ENCODE measurements at places on chromosomes 7 and 10.

- no peak for DNase-seq
Measured at GRCh38 chr7:99455874-99456273, 10.1 kb downstream of the ATP5MF start.

DNA sequence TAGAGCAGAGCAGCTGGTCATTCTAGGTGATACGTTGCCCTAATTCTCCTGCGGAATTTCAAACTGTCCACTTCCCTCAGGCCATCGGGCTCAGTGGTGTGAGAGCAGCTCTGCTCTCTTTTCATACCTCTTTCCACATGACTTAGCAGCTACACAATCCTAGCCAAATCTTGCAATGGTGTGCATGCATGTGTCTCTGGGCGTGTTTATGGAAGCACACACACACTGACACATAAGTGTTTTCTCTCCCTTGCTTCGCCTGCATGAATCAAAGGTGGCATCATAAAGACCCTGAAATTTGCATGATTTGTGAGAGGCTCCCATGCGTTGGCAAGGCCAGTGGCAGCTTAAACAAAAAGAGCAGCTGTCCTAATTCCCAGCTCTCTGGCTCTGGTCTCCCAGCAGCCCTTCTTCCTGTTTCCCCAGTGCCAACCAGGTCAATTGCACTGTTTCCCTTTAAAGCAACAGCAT, 1189.5 kb downstream of the GATA3 start:
- no peak for DNase-seq

DNA sequence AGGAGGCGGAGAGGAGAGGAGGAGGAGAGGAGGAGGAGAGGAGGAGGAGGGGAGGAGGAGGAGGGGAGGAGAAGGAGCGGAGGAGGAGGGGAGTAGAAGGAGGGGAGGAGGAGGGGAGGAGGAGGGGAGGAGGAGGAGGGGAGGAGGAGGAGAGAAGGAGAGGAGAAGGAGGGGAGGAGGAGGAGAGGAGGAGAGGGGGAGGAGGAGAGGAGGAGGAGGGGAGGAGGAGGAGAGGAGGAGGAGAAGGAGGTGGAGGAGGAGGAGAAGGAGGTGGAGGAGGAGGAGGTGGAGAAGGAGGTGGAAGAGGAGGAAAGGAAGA, 15.5 kb upstream of the CRCP start:
- no peak for DNase-seq

DNA sequence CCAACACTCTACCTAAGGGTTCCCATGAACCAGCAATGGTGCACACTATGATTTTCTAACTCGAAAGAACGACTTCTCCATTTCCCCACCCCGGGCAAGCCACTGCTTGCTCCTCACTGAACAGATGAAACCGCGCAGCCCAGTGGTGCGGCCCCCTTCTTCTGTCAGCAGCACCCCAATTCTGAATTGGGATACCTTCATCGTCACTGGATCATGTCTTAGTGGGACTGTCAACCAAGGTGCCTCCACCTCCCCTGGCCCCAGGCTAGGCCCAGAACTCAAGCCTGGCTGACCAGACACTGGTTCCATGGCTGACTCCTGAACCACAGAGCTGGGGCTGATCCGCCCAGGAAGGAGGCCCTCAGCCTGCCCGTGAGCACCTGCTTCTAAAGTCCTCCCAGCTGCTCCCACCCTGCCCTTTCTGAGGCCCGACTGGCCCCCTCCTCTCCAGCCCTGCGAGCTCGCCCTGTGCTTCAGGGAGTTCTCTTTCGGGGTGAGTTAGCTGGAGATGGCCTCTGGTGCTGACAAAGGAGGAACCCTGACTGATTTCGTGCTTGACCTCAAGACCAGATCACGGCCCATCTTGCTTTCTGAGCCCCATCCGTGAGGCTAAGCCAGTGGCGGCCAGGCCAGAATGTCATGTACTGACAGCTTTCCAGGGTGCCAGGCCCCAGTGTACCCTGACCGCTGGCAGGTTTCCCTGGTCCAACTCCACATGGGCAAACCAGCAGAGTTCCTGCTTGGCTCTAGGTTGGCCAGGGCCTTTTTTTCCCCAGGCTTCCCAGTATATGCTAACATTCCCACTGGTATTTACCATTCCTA, 44.5 kb downstream of the FAM53B start:
- no peak for DNase-seq

- no peak for DNase-seq
Measured at GRCh38 chr10:69243817-69244216, 23.7 kb downstream of the HKDC1 start.

DNA sequence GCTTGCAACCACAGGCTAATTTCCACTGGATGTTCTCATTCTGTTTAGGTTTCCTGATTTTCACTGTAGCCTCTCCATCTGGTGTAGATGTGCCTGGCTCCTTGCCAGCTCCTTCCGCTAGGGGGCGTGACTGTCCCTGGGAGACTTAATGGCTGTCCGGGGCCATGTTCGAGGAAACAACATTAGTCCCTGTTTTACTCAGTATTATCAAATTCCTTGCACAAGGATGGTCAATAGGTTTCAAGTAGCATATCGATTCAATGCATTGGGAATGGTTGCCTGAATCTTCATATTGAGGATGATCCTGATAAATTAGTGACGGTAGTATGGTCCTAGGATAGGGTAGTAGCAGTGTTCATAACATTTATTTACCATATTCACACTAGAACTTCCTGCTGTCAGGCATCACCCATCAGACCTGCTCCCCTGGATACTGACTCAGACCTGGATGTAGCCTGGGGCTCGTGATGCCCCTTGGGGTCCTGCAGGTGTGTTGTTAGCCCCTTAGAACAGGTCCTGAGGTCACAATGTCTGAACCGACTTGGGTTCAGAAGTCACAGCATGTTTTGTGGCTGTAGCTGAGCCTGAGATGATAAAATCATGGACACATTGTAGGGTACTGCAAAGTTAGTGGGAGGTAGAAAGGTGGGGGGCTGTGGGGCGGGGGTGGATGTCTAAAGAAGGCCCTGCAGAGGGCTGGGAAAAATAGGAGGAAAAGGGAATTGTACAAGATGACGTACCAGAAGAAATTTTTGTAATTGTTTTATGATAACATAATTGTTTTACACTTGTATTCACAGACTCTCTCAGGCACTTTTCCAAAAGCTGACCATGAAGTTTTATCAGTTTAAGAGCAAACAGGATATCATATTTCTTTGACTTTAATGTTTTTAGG, 8.9 kb upstream of the EXOC6 start:
- no peak for DNase-seq

DNA sequence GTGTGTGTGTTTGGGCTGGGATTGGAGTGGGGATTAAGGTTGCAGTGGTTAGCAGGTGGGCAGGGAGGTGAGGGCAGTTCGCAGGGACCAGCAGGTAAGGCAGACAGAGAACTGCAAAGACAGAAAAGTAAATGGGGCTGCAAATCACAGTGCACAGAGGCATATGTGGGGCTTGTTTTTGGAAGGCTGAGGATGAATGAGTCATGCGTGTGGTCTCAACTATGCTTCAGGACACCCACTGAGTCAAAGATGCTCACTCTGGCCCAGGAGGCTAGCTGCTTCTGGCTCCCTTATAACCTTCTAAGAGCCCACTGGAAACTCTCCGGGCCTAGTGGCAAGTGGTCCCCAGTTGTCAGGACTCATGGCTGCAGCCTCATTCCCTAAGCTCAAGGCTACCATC, 118.2 kb downstream of the ZNF248 start:
- DNase-seq, result no peak

GRCh38 chr7:120729245-120729644, 128.7 kb downstream of the TSPAN12 start:
- DNase-seq, result no peak

GRCh38 chr7:16034353-16034752, 347.9 kb upstream of the MEOX2 start:
- no peak for DNase-seq

DNA sequence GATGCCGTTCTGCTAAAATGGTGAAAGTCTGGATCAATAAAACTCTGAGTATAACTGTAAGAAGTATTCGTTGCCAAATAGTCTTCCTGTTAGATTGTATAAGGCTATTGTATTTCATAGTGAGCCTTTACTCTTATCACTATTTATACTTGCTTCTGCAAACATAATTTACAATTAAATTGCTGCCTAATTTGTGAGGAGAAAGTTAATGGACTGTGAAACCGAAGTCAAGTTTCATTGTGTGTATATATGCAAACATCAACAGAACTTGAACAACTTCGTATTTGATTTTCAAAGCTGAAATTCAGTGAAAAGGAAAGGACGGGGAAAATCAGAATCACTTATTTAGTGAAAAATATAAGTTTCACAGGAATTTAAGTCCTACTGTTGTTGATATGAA, 135.9 kb upstream of the CCDC6 start:
- DNase-seq, result no peak

GRCh38 chr7:23458044-23458443, 12.2 kb downstream of the IGF2BP3 start:
- DNase-seq, result no peak

GRCh38 chr10:79983286-79983909, 34.5 kb upstream of the SFTPD start:
- no peak for DNase-seq

GRCh38 chr7:36598054-36598674, 126.1 kb downstream of the AOAH start:
- DNase-seq, result no peak

- DNase-seq, result no peak
Measured at GRCh38 chr7:48887500-48887899, 36.8 kb upstream of the CDC14C start.

- no peak for DNase-seq
Measured at GRCh38 chr10:2994221-2994961, 73.0 kb upstream of the PFKP start.

- no peak for DNase-seq
Measured at GRCh38 chr7:69739190-69739589, 140.9 kb downstream of the AUTS2 start.

GRCh38 chr7:27185854-27186667, 1.0 kb upstream of the HOXA11 start:
- DNase-seq, result no peak

DNA sequence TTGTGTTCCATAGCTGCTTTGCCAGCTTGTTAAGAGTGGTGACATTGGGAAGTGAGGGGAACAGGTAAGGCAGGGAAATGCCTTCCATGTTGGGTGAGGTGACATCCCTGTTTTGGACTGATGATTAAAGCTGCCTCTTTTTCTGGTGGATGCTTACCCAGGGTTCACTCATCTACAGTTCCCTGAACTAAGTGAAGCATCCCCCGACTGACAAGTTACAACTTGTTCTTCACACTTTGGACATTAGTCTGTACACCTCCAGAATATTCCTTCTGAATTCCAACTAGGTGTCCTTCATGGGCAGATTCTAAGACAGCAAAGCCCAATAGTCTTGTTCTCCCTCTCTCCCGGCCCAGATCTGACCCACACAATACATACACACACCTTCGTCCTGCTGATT, 63.4 kb downstream of the HDAC9 start:
- DNase-seq, result no peak

- no peak for DNase-seq
Measured at GRCh38 chr10:9149134-9149533, 1094.6 kb downstream of the GATA3 start.

- DNase-seq, result no peak
Measured at GRCh38 chr7:147524726-147525250, 1065.8 kb upstream of the C7orf33 start.

- peak; percentile 89 for DNase-seq
Measured at GRCh38 chr10:7184660-7185366, 226.0 kb downstream of the SFMBT2 start.

- no peak for DNase-seq
Measured at GRCh38 chr7:155425011-155425340, 33.0 kb upstream of the EN2 start.

- no peak for DNase-seq
Measured at GRCh38 chr7:52648872-52649271, 386.6 kb upstream of the POM121L12 start.

DNA sequence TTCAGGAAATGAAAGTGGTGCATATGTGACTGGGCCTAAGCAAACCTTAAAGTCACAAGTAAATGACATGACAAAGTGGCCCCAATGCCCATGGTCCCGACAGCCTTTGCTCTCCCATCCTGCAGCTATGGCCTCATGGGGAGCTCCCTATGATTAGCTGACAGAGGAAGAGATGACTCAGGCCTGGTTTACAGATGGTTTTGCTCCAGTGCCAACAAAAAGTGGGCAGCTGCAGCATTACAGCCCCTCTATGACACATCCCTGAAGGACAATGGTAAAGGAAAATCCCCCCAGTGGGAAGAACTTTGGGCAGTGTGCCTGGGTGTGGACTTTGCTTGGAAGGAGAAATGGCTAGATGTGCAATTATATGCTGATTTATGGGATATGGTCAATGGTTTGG, 105.1 kb upstream of the ADCY1 start:
- DNase-seq, result no peak

- no peak for DNase-seq
Measured at GRCh38 chr10:73786512-73786885, 1.1 kb downstream of the ZSWIM8 start.

Measured in GF-D8 (cell line).